ENCODE measurements at places on chromosomes 6 and 20.

DNA sequence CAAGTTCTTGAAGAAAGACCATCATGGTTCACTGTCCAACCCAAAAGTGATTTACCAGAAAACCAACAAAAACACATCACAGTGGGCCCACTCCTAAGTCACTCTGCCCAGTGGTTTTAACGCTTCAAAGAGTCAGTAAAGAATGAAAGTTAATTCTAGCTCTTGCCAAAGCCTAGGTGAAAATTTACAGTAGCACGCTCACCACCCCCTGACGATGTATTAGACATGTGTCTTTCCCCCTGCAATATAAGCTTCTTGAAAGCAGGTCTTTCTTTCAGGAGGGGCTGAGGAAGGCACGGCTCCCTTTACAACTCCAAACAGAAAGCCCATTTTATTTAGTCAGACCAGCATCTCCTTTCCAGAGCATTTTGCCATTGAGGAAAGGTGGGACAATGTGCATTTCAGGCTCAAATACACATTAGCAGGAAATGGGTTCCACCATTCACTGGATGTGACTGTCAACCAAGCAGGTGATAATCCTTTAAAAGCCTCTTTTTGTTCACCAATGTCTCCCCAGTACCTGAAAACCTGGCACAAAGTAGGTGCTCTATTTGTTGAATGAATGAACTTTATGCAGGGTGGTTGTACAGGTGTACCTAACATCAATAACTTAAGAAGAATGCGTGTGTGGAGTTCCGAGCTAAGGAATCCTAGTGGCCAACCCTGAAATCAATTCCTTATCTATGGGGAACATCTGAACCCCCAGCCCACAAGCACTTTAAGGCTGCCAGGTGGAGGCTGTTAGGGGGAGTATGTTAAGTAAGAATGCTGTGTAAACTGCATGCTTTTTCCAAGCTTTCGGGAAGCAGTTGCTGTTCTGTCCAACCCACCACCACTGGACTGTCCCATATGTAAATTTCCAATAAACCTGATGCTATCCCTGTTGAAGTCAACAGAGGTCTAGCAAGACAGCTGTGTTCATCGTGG is 11.4 kb downstream of the EZR start:
- DNase-seq = no peak

GRCh38 chr6:116556065-116556464 is 2.5 kb downstream of the CALHM4 start:
- DNase-seq = no peak

DNA sequence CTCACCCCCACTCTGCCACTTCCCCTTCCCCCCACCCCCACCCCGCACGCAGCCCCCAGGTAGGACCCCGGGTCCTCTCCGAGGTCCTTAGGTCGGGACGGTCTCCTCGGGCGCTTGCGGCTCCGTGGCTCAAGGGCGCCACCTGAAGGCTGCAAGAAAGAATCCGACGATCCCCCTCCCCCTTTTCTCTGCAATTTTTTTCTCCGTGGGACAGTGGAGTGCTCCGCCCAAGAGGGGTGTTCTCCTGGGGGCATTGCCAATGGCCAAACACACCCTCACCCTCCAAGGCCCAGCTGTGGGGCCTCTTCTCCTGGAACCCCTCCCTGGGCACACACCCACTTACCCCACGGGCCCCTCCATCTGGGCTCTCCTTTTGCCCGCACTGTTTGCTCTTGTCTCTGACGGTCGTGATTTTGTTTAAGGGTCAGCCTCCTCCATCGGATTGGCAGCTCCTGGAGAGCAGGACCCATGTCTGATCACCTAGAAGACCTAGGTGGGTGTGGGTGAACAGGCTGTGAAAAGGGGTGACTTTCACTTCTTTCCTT is 1.1 kb upstream of the TMEM74B start:
- peak; percentile 69 for DNase-seq

DNA sequence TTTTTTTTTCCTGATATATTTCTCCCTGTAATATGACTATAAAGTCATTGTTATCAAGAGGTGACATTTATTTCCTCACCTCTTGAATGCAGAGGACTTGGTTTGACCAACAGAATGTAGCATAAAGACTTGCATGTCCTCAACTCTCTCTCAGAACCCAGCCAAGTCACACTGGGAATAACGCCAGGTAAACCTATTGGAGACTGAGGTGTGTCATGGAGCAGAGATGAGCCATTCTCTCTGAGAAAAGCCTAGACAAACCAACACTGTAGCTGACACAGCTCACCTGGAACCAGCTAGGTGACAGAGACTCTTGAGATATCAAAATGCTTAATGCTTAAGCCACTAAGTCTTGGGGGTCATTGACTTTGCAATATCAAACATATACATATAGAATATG is 533.6 kb downstream of the HAO1 start:
- DNase-seq = no peak

DNA sequence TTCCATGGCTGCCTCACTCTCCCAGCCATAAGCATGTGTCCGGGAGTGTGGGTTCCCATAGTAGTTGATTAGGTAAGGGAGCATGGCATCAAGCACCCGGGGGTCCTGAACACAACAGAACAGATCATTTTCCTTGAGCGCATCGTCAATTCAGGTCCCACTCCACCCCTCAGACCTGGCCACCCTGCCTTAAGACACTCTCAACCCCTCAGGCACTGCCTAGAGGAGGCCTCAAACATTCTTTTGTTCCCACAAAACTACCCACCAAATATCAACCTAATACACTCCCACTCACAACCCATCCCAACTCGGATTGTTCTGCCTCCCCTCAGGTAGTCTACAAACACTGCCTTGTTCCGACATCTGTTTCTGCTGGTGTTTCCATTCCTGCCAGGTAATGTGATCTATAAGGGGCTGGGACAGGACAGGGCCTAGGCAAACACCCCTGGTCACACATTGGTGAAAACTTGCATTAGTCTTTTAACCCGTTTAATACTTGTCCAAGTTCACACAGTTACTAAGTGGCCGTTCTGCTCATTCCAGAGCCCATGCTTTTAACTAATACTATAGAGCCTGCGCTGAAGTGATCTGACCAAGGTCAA is 1.4 kb downstream of the NFS1 start:
- DNase-seq = no peak

GRCh38 chr6:107730106-107730505 is 94.0 kb downstream of the SCML4 start:
- peak; percentile 55 for DNase-seq

DNA sequence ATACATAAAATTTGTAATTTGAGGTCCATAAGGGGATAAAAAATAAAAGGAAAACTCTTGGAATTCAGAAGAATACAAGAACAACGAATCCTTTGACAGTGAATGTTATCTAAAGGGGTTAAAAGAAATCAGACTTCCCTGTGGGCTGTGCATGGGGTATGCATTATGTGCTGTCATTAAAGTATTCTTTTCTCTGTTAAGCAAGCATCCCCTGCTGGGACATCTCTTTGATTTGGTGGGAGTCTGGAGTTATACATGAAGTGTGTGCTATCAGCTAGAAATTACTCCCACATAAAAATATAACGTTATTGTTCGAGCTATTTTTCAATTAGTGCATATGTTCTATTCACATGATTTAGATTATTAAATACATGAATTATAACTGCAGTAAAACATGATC is 195.2 kb downstream of the CENPW start:
- DNase-seq = no peak

DNA sequence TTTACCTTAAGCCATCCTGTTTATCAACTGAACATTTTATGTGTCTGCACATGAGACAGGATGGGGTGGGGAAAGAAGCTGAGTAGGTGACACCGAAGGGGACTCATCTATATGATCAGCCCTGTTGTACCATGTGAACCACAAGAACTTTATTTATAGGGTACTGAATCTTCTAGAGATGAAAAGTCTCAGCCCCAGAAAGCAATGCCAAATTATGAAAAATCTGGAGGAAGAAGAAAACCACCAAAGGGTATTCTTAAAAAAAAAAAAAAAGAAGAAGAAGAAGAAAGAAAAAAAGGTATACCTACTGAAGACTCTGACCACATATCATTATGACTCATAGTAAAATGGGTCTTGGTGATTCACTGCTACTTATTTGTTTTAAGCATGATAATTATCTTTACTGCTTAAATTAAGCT is 39.8 kb upstream of the HBS1L start:
- DNase-seq = no peak

GRCh38 chr6:9435281-9435680 is 979.6 kb downstream of the TFAP2A start:
- DNase-seq = no peak

DNA sequence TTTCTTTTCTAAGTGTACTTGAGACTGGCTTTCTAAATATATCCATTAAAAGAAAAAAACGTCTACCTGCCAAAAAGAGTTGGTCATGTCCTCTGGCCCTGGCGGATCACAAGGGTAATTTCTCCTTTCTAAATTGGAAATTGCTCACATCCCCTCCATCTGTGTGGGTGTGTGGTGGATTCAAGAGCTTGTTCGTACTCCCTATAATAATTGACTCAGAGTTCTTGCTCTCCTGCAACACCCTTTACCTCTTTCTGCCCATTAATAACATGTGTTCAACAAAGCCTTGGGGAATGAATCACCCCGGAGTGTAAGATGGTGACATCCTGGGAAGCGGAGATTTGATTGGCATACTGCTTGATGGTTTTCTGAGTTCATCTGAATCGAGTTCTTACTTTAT is 263.8 kb downstream of the ALDH8A1 start:
- DNase-seq = no peak

DNA sequence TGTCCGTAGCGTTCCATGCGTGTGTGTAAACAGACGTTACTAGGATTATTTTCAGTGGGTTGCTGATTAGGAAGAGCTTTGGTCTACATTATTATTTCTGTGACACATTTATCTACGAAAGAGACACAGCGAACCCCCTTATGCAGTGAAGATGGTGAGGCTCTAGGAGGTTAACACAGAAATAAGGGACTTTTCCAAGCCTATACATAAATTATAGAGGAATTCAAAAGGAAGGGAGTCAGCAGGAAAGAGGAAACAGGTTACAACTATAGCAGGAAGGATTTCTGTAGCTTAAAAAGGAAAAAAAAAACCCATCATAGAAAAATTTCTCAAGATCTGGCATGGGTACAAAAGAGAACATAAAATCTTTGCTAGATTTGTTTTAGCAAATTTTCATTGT is 12.9 kb upstream of the RPS6KA2 start:
- no peak for DNase-seq

- DNase-seq = no peak
These were observed 690.3 kb downstream of the HTR1B start for GRCh38 chr6:76772951-76773350.

DNA sequence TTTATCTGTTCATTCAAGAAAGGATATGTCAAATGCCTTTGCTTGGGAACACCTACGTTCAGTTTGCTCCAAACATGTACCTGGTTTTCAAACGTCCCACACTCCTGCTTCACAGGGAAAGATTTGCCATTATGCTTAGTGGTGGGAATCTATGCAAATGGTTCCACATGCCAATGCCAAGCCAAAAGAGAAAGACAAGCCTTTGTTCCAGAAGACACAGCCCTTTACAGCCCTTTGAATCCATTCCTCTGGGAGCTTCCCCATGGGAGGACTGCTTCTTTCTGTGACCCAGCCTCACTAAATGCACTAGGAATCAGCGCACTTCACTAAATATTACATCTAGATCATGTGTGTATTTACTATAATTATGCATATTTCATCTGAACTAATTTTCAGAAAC is 619.5 kb downstream of the PRKN start:
- DNase-seq = no peak

DNA sequence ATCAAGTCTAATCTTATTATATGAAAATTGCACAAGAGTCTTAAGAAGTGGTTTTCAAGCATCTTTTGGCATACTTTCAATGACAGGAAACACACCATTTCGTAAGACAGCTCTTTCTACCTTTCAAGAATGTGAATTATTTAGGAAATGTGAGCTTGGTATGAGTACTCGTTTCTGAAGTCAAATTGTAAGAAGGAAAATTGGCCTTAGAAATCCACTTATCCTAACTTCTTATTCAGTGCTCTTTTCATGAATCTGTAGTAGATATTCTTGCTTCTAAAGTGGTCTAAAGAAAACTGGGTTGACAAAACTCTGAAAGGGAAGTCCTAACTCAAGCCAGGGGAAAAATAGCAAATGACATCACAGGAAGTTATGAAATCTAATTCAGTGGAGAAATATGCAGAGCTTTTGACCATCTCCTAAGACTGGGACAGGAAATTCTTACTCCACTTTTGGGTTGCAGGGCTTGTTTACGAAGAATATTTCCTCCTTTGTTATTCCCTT is 38.5 kb upstream of the OGFRL1 start:
- no peak for DNase-seq

GRCh38 chr6:10391799-10392198 is 23.1 kb downstream of the TFAP2A start:
- no peak for DNase-seq

- DNase-seq = no peak
These were observed 112.2 kb downstream of the TASP1 start for GRCh38 chr20:13526551-13526950.

GRCh38 chr20:63499338-63499969 is 571 bp upstream of the EEF1A2 start:
- no peak for DNase-seq

DNA sequence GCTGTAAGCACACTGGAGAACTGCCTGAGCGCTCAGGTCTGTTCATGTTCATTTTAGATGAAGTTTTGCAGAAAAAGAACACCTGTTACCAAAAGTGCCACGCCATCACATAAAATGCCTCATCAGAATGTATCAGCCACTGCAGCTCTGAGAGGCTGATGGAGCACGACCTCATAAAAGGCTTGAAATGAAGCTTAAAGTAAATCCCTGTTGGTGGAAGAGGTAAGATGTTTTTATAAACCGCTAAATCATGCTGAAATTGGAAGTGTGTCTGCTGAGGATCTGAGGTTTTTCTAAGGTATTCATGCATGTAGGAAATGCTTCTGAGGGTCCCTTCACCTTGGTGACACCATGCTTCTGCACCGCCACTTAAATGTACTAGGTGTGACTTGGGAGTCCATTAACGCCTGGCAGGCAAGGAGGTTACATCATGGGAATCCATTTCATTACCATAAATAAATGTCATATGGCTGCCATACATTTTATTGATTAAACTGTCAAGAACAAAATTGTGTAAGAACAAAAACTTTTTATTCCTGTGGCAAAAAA is 363.1 kb upstream of the AGPAT4 start:
- DNase-seq = no peak

GRCh38 chr6:47437592-47437991 is 40.0 kb upstream of the CD2AP start:
- DNase-seq = no peak

GRCh38 chr6:142935553-142936517 is 9.1 kb downstream of the HIVEP2 start:
- DNase-seq = peak; percentile 40

DNA sequence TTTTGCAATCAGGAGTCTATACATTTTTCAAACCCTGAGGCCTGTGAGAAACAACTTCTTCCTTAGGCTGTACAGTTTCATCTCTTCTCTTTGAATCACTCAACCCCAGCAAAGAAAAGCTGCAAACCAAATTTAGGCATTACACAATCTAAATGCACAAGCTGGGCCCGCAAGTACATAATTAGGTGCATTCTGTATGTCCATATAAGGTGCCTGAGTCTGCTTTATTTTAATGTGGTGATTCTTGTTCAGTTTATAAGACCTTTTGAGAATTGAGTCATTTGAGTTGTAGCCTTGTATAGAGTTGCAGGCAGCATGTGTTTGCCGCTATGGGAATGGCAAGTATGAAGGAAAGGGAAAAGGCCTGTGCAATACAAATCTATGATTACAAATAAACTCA is 709.6 kb upstream of the MARCKS start:
- no peak for DNase-seq

- DNase-seq = no peak
These were observed 17.8 kb downstream of the ACTR5 start for GRCh38 chr20:38766071-38766470.

GRCh38 chr6:108359901-108360882 is 65.3 kb downstream of the AFG1L start:
- DNase-seq = no peak

All from stimulated activated naive CD8-positive, alpha-beta T cell treated with anti-CD3 and anti-CD28 coated beads, Interleukin-15, Interleukin-2, amounts not matched to agents 100 U/mL and 50 U/mL, for 24 hours (primary cell).